CD4-positive, CD25-positive, alpha-beta regulatory T cell (primary cell): ENCODE measurements at places on chromosomes 4 and X. TPM values are rescaled to one million over a fixed set of nuclear protein-coding genes. Genes with fewer than 3 reads are reported as not detected.

DNA sequence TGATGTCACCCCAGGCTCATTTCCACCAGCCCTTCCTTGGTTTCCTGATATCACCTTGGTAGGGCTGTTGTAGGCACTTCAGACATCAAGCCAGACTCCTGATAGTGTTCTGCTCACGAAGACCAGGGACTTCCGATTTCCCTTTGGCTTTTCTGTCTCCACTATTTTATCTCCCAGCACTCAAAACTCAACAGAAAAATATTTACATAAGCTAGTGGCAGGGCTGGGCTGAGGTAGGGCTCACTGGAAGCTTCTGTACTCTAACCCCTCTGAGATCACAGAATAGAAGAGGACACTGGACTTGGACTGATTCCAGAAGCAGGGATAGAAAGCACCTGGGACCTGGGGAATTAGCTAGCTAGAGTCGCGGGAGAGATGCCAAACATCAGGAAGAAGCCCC is 34.4 kb upstream of the EFNB1 start:
- no peaks in the 10 kb centered on the region for H3K27me3 ChIP-seq
- H3K27ac ChIP-seq: no peak overlapping the region

GRCh38 chr4:19497705-19498104 is 754.0 kb upstream of the SLIT2 start:
- H3K4me1 ChIP-seq: no peaks in the 10 kb centered on the region
- no peak overlapping the region for H3K27ac ChIP-seq
- H3K36me3 ChIP-seq: no peaks in the 10 kb centered on the region
- H3K27me3 ChIP-seq: no peaks in the 10 kb centered on the region

DNA sequence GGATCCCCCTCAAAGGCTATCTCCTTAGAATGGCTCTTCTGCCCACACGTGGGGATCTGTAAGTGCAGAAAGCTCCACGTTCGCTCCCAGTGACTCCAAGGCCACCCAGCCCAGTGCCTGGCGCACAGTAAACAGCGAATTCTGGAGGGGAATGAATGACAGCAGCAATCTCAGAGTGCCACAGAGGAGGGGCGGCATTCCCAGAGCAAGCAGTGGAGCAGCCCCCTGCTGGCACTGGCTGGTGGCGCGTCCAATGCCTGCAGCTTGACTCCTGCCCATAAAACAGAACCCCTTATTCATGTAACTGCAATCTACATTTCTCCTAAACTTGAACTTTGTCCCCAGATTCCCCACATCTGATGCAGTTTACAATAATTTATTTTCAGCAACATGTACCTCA is 6.9 kb upstream of the HELT start:
- no peak overlapping the region for H3K4me3 ChIP-seq
- H3K27ac ChIP-seq: no peak overlapping the region
- DNase-seq: no peak
- H3K36me3 ChIP-seq: no peaks in the 10 kb centered on the region
- H3K27me3 ChIP-seq: peaks cover 13% of the 10 kb centered on the region

- no peak overlapping the region for H3K27ac ChIP-seq
- DNase-seq: no peak
- no peaks in the 10 kb centered on the region for H3K27me3 ChIP-seq
These were observed 211.9 kb upstream of the UGT8 start for GRCh38 chr4:114386637-114387233.

DNA sequence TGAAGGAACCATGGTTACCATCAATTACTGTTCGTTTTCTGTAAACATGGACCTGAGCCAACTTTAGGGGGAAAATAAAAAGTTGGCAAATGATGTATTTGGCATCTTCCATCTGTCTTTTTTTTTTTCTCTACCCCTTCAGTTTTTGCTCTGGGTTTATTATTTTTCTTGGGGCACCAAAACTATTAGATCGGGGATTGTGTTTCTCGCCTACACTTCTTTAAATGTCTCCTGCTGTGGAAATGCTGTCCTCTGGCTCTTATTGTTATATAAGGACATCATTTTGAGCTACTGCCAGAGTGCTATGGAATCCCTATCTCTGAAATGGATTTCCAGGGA is 234.0 kb upstream of the SLIT2 start:
- H3K27me3 ChIP-seq: no peaks in the 10 kb centered on the region
- H3K4me1 ChIP-seq: no peaks in the 10 kb centered on the region
- H3K36me3 ChIP-seq: no peaks in the 10 kb centered on the region
- H3K27ac ChIP-seq: no peak overlapping the region
- no peak overlapping the region for H3K4me3 ChIP-seq

ZNF630 gene
- total RNA-seq: 1.5 TPM

EVC2 gene
- 3.2 TPM for total RNA-seq

NKX3-2 gene
- total RNA-seq: not detected

SLC6A8 gene
- 3.4 TPM for total RNA-seq

DNA sequence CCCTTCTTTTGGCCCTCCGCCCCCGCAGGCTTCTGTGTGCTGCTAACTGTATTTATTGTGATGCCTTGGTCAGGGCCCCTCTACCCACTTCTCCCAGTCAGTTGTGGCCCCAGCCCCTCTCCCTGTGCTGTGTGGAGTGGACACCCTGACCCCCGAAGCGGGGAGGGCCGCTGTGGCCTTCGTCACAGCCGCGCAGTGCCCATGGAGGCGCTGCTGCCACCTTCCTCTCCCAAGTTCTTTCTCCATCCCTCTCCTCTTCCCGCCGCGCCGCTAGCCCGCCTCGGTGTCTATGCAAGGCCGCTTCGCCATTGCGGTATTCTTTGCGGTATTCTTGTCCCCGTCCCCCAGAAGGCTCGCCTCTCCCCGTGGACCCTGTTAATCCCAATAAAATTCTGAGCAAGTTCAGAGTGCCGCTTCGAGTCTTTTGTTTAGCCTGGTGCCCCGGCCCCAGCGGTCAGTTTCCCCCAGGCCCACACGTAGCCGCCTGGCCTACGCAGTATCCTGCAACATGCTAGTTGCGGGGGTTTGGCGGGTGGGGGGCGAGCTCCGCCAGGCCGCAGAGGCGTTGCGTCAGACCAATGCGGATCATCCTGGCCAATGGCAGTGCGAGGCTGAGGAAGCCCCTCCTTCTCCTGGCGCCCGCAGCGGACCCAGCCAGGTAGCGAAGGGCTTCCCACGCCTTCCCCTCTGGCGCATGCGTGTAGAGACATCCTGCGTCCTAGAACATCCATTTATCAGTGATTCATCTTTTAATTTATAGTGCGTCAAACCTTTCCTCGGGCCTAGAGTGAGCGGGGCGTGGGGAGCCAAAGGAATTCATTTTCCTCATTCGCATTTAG is 5.6 kb upstream of the KANTR start:
- DNase-seq: peak; percentile 83
- peak overlapping the region; percentile 91 for H3K27ac ChIP-seq
- peaks cover 26% of the 10 kb centered on the region for H3K36me3 ChIP-seq
- no peaks in the 10 kb centered on the region for H3K27me3 ChIP-seq
- peak overlapping the region; percentile 81 for H3K4me3 ChIP-seq
- H3K4me1 ChIP-seq: peaks cover 19% of the 10 kb centered on the region
